ENCODE measurements at places on chromosomes 7 and 10.

GRCh38 chr7:25787336-25787735 is 364.7 kb upstream of the NFE2L3 start:
- no peak for DNase-seq

GRCh38 chr10:93074597-93075368 is 1.1 kb downstream of the CYP26A1 start:
- no peak for DNase-seq

DNA sequence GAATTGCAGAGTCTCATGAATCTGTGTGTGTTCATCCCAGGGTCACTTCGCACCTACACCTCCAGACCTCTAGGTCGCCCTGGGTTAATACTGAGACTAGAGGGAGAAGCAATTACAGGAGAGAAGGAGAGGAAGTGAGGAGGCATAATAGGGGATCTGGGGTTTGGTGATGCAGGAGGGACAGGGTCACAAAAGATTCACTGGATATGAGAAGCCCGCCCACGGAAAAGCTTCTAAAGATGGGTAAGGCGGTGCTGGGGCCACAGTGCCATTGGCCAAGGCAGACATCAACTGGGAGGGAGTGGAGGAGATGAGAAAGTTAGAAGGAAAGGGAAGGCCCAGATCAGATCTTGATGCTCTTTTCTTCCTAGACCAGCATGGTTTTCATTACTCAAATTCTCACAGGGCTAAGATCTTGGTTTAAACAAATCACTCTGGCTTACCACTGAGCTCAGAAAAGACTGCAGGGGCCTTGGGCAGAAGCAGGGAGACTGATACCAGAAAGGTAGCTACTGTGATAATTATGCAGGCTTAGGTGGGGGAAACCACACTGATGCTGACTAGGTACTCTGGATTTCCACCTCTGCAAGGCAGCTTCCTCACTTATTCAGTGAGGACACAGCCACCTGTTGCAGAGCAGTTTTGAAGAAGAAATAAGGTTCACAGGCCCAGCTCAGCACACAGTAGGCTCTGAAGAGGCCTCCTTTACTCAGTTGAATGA is 17.4 kb upstream of the ZNF273 start:
- no peak for DNase-seq

DNA sequence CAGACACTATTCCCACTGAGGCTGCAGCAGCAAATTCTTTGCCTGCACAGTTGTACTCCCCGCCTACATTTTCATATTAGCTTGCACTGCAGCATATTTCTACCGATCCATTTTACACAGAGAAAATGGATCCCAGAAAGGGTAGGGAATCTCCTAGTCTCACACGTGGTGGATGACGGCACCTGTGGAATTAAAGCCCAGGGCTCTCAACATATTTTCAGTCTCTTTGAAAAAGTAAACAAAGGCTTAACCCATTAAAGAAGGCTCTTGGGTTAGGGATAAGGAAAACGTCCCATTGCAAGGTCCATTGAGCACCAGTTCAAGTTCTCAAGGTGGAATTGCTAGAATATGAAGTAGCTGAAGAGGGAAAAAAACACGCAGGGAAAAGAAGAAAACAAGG is 49.4 kb upstream of the FOXI2 start:
- DNase-seq = no peak

DNA sequence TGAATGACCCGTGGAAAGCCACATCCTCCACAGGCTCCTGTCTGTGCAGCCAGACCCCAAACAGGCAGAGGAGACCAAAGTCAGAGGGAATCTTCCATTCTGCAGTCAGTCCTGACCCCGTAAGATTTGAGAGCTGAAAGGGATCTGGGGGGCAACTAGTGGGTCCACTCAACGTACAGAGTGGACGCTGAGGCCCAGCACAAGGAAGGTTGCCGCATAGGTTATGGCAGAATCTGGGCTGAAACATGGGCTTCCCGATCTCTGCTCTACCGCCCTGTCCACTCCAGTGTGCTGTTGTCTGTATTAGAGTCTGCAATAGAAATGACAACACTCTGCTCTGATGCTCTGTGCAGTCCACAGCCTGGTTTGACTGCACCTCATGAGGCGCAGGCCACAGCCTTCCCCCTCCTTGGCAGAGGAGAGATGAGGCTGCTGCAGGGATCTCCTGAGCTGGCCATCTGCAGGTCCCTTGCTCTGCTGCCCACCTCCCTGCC is 7.9 kb upstream of the ZNF22 start:
- no peak for DNase-seq

- DNase-seq = no peak
Observed at GRCh38 chr10:61481597-61481996, 28.4 kb upstream of the TMEM26 start.
